Colonic mucosa (tissue), 4 donors: ENCODE measurements at places on chromosomes 5 and 9.

DNA sequence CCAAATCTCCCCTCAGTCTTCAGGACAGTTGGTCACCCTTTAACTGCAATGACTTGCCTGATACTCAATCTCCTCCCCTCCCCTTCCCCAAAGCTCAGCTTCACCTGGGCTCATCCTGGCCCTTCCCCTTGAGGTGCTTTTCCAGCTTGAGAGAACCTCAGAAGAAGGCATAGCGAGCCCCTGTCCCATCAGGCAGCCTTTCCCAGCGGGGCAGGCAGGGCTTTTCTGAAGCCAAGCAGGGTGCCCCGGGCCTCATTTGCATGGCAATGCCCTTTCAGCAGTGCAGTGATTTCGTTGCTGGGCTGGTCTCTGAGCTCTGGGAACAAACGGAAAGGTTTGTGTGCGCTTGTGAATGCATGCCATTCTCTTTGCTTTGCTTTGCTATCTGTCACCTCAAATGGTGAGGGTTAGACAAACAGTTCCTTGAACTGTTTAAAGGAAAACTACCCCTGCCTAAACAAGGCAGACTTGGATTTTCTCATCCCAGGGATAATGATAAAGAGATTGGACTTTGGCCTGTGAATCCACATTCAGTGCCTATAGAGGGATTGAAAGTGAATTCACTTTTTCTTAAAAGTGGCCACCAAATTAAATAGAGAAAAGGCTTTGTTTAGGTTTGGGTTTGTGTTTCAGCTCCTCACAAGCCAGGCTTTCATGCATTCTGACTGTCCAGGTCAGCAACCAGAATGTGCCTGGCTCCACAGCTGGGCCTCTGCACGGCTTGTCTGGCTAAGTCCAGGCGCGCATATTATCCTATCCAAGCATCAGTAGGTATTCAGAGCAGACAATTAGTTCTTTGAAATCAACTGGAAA is 165.3 kb downstream of the ZNF608 start:
- DNase-seq = peak; percentile 30

DNA sequence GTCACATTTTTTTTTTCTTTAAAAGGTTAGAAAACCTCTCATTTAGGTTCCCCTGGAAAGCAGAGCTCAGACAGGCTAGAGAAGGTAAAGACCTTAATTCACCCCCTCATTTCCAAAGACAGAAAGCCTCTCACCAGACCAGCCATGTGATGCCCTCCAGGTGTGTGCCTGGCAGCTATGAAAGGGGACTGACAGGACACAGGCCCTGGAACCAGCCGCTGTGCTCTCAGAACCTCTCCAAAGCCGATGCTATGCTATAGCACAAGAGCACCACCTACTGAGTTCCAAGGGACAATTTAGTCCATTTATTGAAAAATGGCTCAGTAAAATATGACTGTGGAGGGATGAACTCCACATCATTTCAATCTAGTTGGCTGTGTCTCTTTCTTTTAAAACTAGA is 48.8 kb downstream of the FANCC start:
- no peak for DNase-seq

DNA sequence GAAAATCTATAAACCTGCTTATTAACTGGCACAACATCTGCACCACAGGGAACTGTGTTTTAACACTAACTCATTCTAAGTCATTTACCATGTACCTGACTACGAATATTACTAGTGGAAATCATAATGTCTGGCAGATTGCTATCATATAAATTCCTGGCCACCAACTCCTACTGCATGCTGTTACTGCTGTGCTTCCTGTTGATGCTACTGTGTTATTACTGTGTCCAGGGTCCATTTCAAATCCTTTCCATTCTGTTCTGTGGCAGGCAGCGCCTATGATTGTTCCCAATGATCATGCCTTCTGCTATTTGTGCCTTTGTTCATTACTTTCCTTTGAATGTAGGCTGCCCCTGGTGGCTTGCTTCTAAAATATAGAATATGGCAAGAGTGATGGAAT is 4.7 kb upstream of the ZNF131 start:
- no peak for DNase-seq

DNA sequence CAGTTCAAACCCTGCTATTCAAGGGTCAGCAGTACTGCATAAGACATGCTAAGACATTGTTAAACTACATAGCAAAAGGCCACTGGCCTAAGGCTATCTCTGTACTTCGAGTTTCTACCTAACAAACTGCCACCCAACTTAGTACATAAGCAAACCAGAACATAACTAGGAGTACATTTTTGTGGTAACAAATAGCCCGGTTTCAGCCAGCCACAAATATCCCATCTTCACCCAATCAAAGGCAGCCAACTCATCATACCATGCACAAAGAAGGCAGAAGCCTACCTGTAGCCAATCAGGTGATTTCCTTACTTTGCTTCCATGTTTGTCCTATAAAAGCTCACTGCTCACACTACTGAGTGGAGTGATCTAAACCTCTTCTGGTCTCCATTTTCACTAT is 201.4 kb downstream of the SMARCA2 start:
- DNase-seq = no peak

GRCh38 chr5:10233505-10233904 is 16.2 kb downstream of the ATPSCKMT start:
- no peak for DNase-seq

DNA sequence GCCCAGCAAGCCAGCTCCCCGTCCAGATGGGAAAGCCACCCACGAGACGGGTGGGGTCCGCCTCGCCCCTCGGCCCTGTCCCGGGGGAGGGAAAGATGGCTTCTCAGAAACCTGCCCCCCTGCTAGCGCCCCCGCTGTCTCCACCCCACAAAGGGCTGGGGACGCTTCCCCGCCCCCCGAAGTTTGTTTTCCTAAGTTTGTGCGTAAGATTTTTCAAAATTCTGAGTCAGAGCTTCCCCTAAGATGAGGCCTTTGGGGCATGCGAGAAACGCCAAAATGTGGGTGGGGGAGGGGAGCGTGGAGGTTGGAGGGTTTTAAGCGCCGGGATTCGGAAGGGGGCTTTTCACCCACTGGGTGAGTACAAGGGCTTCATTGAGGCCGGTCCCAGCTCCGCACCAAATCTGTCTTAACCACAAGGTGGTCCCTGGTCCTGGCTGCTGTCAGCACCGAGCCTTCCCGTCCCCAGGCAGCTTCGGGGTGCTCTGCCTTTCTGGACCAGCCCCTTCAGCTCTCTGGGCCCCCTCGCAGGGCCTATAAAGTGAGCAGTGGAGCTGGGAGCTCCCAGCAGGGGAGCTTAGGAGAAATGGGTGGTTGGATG is 32.3 kb downstream of the PRRX2 start:
- peak; percentile 36 for DNase-seq

- DNase-seq = no peak
These were observed 26.2 kb upstream of the TGFBR1 start for GRCh38 chr9:99078717-99079116.

DNA sequence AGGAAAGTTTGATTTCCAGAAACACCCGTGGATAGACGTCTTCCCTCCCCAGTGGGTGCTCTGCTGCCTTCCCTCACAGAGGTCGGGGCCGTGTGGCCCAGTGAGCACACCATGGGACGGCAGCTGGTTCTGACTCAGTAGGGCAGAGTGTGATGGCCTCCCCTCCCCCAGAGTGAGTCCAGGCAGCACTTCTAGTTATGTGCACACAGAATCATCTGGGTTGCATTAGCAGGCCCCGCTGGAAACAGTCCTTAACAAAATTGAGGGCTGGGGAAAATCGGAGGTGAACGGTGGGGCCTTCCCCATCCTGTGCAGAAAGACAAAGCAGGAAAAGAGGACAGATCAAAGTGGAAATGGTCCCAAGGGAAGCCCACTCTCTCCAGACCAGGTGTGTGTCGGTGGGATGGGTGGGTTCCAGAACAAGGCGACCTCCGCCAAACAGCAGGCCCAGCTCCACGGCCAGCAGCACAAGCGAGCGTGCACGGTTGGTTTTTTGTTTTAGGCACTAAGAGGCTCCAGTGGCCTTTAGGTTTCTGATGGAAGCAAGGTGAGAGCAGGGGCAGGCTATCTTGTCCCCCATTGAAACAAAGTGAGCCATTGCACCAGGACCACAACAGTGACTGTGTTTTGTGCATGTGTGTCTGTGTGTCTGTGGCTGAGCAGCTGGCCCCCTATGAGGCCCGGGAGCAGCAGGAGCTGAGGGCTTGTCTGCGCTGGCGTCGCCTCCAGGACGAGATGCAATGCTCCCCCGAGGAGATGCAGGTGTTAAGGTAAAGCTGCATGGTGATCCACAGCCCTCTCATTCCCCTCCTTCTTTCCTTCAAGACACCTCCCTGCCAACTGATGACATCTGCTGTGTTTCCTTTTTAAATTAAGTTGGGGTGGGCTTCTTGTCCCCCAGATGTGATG is 201.5 kb downstream of the AOPEP start:
- DNase-seq = no peak

DNA sequence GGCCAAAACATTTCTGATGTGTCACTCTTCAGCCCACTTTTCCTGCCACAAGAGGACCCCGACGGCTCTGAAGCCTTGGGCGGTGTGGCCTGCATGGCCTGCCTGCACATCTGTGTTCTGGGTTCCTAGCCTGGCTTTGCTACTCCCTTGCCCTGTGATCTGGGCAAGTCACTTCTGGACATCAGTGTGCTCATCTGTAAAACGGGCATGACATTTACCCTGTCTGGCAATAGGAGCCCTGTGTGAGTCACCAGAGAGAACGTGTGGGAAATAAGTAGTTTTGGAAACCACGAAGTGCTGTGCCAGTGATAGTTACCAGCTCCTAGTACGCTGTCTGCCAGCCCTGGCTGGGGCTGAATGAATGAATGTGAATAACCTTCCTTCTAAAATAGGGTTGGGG is 90.8 kb downstream of the MACROH2A1 start:
- no peak for DNase-seq
